ENCODE measurements at places on chromosomes 1 and 21. TPM values are rescaled to one million over a fixed set of nuclear protein-coding genes. Genes with fewer than 3 reads are reported as not detected.

The DNASE2B gene
- total RNA-seq, result not detected

DNA sequence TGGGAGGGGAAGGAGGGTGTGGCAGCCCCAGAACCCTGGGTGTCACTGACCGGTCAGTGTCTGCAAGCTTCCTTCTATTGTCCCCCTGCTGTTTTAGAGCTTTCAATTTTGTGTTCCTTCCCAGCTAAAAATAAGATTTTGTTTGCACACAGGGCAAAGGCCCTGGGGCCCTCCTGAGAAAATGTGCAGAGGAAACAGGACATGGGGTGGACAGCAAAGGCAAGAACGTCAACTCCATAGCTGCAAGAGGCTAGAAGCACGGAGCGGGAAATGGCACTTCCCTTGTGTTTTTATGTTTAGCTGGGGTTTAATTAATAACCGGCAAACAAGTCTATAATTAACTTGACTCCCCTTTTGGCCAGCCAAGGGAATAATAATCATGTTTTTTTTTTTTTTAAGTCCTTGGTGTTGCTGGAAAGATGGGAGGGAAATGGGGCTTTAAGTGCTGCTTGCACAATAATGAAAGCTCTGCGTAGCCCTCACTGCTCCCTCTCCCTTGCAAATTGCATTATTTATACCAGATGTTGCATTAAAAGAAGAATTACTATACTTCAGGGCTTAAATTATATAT is 261.4 kb upstream of the USP24 start:
- DNase-seq, result no peak

GRCh38 chr1:8687039-8687438 is 130.4 kb downstream of the RERE start:
- DNase-seq, result no peak

The TIE1 gene
- 3.1 TPM for total RNA-seq

DNA sequence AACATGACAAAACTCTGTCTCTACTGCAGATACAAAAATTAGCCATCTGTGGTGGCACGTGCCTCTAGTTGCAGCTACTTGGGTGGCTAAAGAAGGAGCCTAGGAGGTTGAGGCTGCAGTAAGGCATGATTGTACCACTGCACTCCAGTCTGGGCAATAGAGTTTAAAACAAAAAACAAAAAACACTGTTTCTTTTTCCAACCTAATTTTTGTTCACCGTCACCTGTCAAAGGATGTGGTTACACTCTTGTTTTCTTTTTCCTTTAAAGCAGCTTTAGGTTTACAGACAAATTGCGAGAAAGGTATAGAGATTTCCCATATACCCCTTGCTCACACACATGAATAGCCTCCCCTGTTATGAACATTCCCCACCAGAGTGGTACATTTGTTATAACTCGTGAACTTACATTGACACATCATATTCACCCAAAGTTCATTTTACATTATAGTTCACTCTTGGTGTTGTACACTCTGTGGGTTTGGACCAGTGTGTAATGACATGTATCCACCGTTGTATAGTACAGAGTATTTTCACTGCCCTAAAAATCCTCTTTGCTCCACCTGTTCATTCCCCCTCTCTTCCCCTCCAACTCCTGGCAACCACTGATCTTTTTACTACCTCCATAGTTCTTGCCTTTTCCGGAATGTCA is 26.2 kb downstream of the SMG7 start:
- DNase-seq, result no peak

GRCh38 chr1:171817511-171818265 is 23.6 kb upstream of the DNM3 start:
- DNase-seq, result no peak

The CELA3B gene
- not detected for total RNA-seq

DNA sequence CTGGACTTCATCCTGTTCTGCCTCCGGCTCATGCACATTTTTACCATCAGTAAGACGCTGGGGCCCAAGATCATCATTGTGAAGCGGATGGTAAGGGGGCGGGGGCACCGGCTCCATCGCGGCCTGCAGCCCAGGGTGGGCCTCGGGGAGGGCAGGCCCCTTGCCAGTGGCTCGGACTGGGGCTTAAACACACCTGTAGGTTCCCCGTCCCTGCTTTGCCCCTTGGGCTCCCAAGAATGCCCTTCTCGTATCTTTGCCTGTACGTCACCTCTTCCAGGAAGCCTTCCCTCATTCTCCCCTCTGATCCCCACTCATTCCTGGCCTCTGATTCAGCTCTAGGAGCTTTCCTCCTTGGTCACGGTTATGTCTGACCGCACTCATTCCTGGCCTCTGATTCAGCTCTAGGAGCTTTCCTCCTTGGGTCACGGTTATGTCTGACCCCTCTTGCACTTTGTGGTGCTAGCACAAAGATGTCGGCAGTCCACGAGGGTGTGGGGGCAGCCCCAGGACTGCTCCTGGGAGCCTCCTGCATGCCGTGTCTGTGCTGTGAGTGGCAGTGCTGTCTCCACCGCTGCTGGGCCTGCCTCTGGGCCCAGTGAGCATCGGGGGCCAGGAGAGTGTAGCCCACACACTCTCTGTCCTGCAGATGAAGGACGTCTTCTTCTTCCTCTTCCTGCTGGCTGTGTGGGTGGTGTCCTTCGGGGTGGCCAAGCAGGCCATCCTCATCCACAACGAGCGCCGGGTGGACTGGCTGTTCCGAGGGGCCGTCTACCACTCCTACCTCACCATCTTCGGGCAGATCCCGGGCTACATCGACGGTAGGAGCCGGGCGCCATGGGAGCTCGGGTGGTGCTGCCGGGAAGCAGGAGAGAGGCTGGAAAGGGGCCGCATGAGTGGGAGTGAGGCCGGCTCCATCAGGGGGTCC is 49.1 kb upstream of the LRRC3 start:
- no peak for DNase-seq

- DNase-seq, result no peak
These were observed 120.4 kb upstream of the FGGY start for GRCh38 chr1:59176471-59176870.

DNA sequence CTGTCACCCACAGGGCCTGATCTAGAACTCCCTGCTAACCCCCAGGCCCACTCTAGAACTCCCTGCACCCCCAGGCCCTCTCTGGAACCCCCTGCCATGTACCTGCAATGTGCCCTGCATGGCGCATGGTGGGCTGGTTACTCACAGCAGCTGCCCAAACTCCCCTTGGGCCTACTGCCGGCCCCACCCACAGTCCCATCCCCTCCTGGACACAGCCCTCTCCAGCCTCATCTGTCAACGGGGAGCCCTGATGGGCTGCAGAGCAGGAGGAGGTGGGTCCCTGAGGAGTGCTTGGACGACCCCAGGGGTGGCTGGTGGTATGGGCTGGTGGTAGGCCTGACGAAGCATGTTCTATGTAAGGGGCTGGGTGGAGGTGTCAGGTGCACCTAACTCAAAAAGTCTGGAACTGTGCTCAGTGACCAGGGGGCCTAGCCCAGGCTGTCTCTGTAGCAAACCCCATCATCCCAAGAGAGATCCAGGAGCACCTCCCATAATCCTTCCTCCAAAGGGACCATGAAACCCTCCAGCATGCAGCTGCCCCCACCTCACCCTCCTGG is 19.0 kb upstream of the PRSS38 start:
- no peak for DNase-seq

The PLPPR5 gene
- not detected for total RNA-seq

- DNase-seq, result no peak
These were observed 30.5 kb downstream of the TMEM53 start for GRCh38 chr1:44643721-44644334.

- DNase-seq, result no peak
These were observed 104.2 kb downstream of the COP1 start for GRCh38 chr1:176102768-176103350.

The MCOLN2 gene
- total RNA-seq, result 4.4 TPM

GRCh38 chr21:44941567-44941966 is 1.7 kb downstream of the SLX9 start:
- no peak for DNase-seq

DNA sequence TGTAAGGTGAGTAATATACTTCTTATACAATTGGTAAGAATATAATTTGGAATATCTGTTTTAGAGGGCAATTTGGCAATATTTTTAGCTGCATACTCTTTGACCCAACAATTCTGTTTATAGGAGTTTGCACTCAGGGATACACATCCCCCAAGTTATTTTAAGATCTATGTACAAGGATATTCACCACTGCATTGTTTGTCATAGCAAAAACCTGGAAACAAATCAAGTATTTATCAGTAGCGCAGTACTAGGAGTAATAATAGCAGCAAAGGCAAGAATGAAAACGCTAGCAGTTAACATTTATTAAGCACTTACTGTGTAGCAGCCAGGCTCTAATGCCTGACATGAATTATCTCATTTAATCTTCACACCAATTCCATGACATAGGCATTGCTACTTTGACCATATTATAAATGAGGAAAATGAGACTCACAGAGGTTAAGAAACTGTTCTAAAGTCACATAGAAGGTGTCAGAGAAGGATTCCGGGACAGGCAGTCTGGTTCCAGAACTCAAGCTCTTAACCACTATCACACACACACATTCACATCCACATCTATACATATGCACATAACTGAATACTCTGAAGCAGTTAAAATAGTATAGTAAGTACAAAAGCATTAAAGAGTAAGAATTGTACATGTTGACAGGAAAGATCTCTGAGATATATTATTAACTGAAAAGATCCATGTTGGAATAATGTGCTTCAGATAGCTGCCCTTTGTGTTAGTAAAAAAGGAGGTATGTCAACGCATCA is 30.6 kb downstream of the PHC2 start:
- DNase-seq, result no peak

- DNase-seq, result peak; percentile 22
These were observed 300.0 kb downstream of the RRAGC start for GRCh38 chr1:38559446-38560165.

GRCh38 chr1:205772607-205773032 is 2.7 kb downstream of the RAB29 start:
- DNase-seq, result no peak

DNA sequence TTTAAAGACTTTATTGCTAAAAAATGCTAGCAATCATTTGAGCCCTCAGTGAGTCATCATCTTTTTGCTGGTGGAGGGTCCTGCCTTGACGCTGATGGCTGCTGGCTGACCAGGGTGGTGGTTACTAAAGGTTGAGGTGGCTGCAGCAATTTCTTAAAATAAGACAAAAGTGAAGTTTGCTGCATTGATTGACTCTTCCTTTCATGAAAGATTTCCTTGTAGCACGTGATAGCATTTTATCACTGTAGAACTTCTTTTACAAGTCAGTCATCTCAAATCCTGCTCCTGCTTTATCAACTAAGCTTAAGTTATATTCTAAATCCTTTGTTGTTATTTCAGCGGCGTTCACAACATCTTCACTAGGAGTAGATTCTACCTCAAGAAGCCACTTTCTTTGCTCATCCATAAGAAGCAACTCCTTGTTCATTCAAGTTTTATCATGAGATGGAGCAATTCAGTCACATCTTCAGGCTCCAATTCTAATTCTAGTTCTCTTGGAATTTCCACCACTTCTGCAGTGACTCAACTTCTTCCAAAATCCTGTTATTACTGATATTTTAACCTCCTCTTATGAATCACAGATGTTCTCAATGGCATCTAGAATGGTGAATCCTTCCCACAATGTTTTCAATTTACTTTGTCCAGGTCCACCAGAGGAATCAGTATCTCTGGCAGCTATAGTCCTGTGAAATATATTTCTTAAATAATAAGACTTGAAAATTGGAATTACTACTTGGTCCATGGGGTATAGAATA is 17.6 kb upstream of the RGS1 start:
- no peak for DNase-seq

GRCh38 chr1:156927215-156928042 is 7.0 kb downstream of the LRRC71 start:
- no peak for DNase-seq

DNA sequence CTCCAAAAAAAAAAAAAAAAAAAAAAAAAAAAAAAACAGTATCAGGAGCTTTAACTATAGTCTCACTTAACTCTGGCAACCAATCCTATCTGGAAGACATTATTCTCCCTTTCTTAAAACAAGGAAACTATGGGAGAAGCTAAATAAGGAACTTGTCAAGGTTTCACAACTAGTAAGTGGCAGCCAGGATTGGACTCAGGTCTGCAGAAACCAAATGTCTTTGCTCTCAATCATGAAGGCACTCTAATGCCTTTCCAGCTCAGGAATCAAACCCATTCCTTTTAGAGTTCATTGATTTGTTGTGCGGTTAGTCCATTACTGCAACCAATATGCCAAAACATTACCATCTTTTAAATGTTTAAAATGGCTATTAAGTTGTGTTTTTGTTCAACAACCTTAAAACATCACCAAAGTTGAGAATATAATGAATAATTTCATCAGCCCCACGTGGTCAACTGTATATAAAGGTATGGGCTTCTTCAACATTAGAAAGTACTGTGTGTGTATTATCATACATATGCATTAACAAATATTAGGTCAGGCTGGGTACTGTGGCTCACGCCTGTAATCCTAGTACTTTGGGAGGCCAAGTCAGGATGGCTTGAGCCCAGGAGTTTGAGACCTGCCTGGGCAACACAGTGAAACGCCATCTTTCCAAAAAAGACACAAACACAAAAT is 1.5 kb downstream of the EPRS1 start:
- DNase-seq, result no peak

DNA sequence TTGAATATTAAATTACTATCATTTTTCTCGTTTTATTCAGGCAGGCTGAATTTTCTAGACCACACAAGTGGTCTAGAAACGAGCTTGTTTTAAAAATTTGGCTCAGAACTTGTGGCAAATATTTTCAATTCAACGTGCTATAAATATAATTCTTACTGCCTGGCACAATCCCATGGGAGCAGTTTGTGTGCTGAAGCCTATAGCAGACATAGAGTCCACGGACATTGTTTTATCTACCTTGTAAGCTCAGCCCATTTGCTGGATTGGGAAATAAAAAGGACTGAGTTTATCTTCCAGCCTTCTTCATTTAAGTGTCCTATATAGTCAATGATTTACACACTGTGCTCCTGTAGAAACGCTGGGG is 103.4 kb downstream of the ZBTB18 start:
- no peak for DNase-seq

- DNase-seq, result no peak
These were observed 280.5 kb upstream of the SGIP1 start for GRCh38 chr1:66253330-66253921.

DNA sequence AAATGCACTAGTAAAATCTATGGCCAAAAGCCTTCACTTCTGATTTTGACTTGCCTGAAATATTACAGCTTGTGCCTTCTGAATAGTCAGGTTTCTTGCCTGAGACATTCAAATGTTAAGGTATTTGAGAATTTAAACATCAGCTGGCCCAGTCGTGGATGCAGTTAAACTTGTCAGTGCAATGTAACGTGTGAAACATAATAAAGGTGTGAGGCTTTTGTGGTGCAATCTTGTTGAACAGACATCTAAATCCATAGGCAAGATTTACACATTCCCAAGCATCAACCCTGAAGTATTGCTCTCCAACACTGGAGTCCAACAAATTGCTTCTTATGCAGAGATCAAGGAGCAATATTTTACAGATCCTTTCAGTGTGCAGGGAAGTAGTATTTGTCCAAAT is 4.4 kb downstream of the CCN1 start:
- no peak for DNase-seq

- no peak for DNase-seq
These were observed 40.6 kb downstream of the SCP2 start for GRCh38 chr1:52967666-52968065.

DNA sequence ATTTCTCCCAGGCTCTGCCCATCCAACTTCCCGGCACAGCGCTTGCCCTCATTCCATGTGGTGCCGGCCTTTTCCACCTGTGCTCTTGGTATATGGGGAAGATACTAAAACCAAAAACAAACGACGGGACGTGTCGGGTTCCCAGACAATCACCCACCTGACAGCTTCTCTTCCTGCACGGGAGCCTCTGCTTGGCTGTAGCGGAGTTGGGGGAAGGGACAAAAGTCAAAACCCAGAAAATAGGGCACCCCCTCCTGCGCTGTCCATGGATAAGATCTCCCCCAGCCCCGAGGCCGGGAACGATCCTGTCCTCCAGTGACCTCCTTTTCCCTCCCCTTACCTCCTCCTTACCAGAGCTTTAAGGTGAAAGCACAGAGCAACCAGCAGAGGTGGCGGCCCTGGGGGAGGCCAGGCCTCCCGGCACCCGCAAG is 640 bp downstream of the JTB start:
- no peak for DNase-seq

All from esophagus squamous epithelium (tissue), 5 donors.